ENCODE measurements at places on chromosomes 2 and 18. TPM values are rescaled to one million over a fixed set of nuclear protein-coding genes. Genes with fewer than 3 reads are reported as not detected.

SERPINE2 gene
- 718 TPM for total RNA-seq

MATN3 gene
- 1.2 TPM for total RNA-seq

CARF gene
- 9.9 TPM for total RNA-seq

SKOR2 gene
- not detected for total RNA-seq

STAT4 gene
- 2.2 TPM for total RNA-seq

BOK gene
- 20.1 TPM for total RNA-seq

LCLAT1 gene
- total RNA-seq: 22.3 TPM

LYG2 gene
- total RNA-seq: not detected

SERPINB10 gene
- total RNA-seq: not detected

DNA sequence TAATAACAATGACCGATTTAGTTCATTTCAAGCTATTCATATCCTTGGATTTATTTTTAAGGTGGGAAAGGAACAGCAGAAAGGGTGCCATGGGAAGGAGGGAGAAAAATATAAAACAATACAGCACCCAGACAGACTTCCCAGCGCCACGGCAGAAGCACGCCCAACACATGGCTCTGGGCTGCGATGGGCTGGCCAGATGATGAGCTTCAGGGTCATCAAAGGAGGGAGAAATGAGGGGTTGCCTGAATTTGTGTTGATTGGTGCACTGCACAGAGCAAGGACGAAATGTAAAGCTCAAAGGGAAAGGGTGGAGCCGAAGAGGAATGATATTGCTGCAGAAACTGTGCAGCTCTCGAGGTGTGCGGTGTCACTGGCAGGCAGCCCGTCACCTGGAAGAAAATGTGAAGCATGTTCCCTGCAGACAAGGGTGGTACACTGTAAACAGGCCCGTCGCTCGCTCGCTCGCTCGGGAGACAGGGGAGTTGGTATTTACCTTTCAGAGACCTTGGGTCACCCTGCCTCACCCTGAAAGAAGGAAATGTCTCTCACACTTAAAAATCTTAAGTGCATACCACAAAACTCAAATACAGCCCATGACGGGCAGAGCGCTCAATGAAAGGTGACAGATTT, 195.5 kb upstream of the CTAGE1 start:
- no peak for DNase-seq

DNA sequence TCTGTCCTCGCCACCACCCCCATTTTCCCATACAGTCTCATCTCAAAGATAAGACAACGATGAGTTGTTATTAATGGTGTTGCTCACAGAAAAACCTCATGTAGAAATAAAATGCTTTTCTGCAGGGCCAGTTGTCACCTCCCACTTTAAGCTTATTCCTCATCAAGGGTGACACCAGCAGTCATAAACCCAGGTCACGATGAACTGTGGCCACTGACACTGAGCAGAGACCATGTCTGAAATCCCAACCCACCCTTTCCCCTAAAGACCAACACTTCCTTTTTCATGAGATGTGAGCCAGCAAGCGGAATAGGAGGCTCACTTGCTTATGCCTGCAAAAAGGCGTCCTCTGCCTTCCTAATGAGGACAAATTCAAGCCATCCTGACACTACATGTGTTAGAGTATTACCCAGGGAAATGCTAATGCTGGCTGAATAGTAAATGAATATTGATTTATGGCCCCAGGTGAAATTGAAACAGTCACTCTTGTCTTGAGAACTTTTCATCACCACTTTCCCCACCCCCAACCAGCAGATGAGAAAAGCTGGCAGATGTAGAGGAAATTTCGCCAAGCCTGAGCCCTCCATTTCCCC, 228.4 kb downstream of the MGAT5 start:
- DNase-seq: no peak

- no peak for DNase-seq
These were observed 65.1 kb downstream of the TMEM182 start for GRCh38 chr2:102826904-102827303.

DNA sequence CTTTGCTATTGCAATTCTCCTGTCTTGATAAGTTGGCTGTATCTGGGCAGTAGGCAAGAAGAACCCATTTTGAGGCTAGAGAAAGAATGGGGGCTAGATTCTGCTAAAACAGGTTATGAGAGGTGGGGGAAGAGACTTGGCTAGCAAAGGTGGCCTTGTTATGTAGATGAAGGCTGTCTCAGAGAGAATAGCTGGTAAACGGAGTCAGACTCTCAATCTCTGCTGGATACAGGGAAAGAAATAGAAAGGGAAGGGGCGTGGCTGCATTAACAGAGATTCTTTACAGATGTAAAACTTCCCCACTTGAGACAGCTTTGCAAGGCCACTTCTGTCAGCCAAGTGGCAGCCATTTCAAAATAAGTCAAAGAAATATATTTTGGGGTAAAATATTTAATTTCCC, 38.1 kb upstream of the ARHGAP25 start:
- DNase-seq: no peak

- DNase-seq: no peak
These were observed 16.4 kb downstream of the EPC2 start for GRCh38 chr2:148660999-148661398.

GRCh38 chr2:44949329-44950151, 8.0 kb downstream of the SIX3 start:
- DNase-seq: peak; percentile 78

DNA sequence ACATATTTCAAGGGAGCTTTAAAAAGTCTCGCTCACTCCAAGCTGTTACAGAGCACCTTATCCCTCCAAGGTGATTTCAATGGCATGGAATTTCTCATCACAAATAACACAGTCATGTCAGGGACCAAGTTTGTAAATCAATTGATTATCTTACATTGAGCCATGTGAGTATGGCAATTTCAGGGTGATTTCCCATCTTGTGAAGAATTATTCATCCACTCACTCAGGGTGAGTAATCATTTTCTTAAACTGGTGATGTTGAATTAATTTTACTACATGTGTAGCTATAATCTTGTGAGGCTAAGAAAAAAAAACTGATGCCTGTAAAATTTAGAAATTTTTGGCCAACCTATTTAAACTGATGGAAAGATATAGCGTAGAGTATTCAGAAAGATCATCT, 3.3 kb upstream of the ABCA12 start:
- no peak for DNase-seq

GRCh38 chr2:105362862-105363591, 25.7 kb downstream of the C2orf49 start:
- DNase-seq: no peak

GRCh38 chr2:101872480-101872879, 119.3 kb upstream of the IL1R2 start:
- DNase-seq: no peak

DNA sequence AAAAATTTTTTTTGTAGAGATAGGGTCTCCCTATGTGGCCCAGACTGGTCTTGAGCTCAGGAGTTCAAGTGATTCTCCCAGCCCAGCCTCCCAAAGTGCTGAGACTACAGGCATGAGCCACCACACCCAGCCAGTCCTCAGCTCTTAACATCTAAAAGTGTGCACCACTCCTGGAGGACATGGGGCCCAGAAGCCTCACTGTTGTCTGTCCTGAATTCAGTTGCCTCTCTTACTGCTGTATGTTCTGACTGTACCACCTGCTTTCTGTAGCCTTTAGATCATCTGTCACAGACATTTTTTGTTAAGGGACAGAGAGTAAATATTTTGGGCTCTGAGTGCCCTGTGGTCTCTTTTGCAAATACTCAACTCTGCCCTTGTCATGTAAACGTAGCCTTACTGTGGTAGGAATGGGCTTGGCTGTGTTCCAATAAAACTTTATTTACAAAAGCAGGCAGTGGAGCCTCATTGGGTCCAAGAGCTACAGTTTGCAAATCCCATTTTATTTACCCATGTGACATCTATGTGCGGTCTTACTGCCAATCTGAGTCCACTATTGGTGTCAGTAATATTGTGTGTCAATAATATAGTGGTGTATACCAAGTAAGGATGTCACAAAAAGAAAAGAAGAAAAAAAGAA, 38.1 kb downstream of the TMEM37 start:
- no peak for DNase-seq

- DNase-seq: no peak
These were observed 42.3 kb upstream of the NCOA1 start for GRCh38 chr2:24448797-24449196.

GRCh38 chr2:62149708-62150107, 46.2 kb upstream of the B3GNT2 start:
- DNase-seq: no peak

Measured in posterior vena cava (tissue), 2 donors.